T-helper 2 cell (primary cell): ENCODE measurements at places on chromosomes 2 and 18.

DNA sequence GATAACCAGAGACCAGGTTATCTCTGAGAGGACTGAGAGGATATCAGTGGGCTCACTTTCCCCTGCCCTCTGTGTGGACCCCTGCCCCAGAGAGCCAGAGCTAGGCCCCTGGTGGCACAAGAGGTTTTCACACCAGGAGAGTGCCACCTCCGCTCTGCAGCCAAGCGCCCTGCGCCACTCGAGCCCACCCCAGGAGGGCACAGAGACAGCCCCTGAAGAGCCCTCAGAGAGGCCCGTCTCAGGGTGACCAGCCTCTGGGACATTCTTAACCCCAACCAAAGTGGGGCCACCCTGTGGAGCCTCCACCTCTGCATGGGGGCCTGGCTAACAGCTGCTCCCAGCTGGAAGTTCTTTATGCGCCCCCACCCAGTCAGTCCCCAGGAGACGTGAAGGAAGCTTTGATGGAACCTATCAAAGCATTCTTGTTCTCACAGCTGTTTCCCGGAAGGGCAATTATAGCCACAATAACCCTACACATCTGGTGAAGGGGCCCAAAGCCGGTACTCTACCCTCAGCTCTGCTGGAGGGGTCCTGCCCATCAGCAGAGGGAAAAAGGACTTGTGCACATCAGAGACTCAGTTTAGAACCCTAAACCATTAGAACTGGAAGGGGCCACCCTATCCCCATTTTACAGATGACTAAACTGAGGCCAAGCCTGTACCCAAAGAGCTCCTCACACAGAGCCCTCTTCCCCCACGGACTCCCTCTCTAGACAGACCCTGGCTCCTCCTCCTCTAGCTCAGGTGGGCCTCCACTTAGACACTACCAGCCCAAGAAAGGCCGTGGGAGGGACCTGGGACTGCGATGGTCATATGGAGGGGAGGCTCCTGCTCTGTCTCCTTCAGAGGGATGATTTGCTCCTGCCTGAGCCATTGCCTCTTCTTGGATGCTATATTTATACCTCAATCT lies 101.1 kb downstream of the ZFP36L2 start:
- no peak for DNase-seq

GRCh38 chr2:185862657-185863398 lies 124.2 kb downstream of the FSIP2 start:
- DNase-seq = no peak

- DNase-seq = no peak
Observed at GRCh38 chr2:50431958-50432650, 599.8 kb downstream of the NRXN1 start.

DNA sequence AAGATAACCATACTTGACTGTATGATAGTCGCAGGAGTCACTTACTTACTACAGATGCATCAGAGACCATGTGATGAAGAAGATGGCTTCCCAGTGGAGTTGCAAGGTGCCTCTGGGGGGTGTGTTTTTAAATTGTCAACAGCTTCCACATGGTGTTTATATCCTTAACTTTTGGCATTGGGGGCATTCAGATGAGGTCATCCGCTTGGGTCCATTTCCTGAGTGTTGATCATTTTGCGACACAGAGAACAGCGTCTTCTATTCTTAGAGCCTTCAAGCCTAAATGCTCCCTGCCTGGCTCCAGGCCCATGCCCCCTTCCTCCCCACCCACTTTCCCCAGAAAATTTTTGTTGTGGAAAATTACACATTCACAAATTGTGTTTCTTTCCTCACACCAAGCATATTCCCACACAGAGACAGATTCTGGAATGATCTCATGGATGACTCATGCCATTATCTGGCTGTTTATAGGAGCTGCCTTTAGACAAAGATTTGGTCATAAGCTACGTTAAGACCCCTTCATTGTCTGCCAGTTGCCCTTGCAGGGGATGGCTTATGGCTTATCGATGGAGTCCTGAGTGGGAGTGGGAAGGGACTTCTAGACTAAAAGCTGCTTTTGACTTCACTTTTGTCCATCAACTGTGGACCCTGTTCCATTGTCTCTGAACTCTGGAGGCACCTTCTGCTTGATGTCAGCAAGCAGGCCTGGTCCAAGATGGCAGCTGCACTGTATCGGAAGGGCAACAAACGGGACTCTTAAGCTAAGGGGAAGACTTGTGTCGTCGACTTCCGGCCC lies 91.8 kb downstream of the CABLES1 start:
- DNase-seq = no peak

DNA sequence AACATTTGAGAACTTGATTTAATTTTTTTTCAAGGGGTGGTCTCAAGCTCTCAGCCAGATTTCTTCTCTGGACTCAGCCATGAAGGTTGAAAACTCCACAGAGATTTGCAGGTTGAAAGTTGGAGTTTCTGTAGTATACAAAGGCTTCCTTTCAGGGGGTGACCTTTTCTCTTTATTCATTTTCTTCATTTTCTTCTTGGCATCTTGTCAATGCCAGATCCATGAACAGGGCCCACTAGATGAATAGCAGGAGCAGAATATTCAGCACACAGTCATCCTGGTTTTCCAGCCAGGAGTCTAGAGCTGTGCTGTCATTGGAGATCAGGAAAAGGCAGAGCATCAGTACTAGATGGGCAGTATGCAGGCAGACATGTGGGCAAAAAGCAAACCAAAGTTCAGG lies 62.0 kb downstream of the INSIG2 start:
- no peak for DNase-seq

GRCh38 chr18:63106727-63107126 lies 212.8 kb downstream of the BCL2 start:
- no peak for DNase-seq

DNA sequence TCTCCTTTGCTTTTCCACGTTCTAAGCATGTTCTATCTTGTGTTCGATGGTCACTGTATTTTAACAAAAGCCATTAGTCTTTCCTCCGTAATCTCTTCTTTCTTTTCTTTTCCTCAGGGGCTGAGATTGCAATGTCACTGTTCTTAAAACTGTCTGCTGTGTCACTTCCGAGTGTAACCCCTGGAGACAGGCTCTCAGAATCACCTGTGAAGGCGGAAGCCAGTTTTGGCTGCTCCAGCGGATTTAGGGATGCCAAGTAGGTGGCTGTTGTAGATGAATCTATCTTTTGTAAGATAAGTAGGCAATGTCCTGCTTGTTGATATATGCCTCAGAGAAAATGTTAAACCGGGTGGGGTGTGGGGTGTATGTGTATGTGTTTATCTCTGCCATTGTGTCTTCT lies 94.7 kb upstream of the L3MBTL4 start:
- no peak for DNase-seq

- no peak for DNase-seq
Observed at GRCh38 chr18:68417826-68418225, 297.1 kb downstream of the TMX3 start.

DNA sequence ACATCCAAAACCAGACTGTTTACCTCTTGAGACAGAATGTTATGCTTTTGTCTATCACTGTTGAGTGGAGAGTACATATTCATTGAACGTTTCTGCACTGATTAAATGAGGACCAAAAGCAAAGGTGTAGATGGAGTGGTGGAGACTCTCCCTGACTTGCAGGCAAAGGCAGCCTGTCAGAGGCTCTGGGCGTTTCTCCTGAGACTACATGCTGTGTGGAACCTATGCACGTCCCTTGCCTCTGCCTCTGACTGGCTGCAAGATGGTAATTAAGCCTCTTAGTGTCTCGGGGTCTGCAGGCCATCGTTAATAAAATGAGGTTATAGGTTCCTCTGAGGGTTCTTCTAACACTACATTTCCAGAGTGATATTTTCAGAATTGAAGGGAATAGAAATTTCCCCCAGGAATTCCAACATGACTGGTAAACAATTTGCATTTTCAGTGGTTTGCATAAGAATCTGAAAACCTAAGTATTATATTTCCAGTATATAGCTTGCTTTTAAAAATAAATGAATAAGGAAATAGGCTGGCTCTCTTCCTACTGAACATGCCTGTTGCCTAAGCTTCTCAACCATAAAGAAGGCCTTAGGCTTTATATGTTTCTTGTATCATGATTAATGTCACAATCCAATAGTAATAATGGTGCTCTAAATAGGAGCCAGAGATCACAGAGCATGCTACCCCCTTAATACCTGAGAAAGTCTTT lies 107.4 kb downstream of the FTCDNL1 start:
- DNase-seq = no peak

DNA sequence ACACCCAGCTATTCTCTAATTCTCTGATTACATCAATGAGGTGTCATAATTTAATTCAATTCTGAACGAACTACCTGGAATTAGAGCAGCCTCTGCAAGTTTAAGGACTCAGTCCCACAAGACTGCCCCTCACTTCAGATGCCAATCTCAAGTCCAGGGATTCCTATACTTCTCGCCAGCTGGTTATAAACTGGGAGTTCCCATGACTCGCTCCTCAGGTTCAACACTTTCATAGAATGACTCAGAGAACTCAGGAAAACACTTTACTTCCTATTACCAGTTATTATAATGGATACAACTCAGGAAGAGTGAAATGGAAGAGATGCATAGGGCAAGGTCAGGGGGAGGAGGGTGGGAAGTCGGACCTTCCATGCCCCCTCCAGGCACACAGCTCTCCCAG lies 112.3 kb upstream of the ATP5MC3 start:
- DNase-seq = no peak

GRCh38 chr2:26578581-26578980 lies 62.6 kb downstream of the CIB4 start:
- no peak for DNase-seq

DNA sequence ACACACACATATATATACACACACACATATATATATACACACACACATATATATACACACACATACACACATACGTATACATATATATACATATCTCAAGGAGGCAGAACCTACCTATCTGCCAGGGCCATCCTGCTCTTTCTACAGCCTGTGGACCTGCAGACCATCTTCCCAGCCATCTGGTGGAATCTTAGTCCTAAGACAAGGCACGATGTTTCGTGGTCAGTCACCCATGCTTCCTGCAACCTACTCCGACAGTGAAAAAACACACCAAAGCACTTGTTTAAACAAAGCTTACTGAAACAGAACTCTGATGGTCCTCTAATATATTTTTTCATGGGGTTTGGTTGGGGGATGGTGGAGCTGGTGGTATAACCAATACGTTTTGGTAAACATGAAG lies 164.2 kb upstream of the ZNF521 start:
- DNase-seq = no peak

DNA sequence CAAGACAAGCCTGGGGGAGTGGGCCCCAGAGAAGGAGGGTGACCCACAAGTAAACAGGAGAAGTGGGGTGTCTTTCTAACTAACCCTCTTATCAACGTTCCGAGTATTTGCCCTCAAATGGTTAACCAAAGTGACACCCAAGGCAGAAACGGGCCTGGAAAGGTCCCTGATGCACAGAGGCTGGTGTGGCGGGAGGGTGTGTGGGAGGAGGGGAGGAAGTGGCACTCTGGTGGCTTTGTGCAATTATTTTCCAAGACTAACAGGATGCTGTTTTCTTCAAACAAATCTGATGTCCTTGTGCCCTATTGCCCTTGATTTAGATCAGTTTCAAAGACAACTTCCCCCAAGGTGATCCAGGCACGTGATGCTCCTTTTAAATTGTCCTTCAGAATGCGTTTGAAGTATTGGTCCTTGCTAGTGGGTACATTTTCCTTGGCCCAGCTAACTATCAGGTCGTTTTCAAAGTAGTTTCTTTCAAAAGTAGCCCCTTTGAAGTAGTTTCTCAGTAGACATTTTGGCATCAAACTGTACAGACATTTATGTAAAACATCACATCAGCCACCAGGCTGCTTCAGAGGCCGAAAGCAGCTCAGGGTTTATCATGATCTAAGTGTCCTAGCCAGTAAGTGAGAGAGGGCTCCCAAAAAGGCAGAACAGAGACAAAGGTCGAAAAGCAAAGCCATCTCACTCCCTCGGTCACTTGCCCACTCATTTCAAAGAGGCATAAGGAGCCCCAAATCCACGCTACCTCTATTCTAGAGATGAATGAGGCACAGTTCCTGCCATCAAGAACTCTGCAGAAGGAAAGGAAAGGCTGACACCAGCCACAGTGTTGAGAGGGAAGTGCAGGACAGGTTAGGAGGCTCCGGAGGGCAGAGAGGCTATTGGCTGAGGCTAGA lies 371.1 kb upstream of the ID2 start:
- DNase-seq = no peak

DNA sequence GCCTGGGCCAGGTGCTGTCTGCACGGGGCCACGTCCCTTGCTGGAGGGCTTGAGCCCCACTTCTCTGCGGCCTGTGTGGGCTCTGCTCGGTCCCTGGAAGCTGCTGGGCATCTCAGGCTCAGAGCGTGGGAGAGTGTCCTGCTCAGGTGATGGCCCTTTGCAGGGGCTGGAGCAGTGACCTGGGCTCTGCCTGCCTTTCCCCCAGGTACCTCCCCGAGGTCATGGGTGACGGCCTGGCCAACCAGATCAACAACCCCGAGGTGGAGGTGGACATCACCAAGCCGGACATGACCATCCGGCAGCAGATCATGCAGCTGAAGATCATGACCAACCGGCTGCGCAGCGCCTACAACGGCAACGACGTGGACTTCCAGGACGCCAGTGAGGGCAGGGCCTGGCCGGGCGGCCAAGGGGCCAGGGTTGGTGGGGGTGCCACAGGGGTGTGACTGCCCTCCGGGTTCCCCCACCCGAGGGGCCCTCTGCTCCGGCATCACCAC lies 29.9 kb downstream of the GPC1 start:
- DNase-seq = no peak

DNA sequence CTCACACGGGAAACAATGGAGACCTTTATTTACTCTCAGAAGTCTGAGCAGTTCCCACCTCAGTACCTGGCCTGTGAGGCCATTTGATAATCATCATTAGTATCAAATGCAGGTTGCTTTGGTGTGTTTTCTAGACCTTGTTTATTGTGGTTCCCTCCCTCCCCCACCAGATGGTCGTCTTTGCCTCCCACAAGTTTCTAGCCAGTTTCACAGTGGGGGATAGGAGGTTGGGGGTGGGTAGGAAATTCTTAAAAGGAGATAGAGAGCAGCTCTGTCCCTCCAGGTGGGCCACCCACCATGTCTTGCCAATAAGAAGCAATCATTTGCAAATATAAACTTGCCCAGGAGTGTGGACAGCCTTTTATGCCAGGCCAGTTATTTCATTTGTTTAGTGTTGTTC lies 31.3 kb downstream of the SETBP1 start:
- no peak for DNase-seq

DNA sequence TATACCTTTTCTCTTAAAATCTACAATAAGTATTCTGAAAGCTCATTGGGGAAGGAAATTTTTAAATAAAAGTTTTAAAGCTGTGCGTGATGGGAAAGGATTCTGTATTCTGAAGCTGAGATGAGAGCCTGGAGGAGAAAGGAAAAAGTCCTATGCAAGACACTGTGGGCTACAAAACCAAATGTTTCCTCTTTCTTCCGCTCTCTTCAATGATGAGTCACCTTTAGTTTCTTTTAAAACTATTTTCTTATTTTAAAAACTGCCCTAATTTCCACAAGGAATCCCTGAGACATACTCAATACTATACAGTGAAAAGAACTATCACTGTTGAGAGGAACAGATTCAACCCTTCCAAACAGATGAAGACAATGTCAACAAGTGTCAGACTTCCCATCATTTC lies 87.4 kb downstream of the INO80D start:
- no peak for DNase-seq

DNA sequence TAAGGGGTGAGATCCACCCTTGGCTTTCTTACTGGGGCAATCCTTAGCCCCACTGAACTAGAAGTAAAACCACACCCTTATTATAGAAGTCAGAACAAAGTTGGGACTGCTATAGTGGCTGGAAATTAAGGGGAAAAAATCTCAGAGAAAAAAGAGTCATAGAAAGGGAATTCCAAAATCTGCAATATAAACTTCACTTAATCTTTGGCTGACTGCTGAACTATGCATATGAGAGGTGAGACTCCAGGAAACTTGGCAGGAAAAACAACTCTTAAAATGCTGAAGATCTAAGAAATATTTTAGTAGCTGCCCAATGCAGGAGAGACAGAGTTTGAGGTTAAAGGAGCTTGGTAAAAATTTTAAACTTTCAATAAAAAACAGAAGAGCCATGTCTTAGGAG lies 201.8 kb upstream of the FN1 start:
- no peak for DNase-seq
